NCI-H1092 (cell line): ENCODE measurements at places on chromosomes 3 and 15.

DNA sequence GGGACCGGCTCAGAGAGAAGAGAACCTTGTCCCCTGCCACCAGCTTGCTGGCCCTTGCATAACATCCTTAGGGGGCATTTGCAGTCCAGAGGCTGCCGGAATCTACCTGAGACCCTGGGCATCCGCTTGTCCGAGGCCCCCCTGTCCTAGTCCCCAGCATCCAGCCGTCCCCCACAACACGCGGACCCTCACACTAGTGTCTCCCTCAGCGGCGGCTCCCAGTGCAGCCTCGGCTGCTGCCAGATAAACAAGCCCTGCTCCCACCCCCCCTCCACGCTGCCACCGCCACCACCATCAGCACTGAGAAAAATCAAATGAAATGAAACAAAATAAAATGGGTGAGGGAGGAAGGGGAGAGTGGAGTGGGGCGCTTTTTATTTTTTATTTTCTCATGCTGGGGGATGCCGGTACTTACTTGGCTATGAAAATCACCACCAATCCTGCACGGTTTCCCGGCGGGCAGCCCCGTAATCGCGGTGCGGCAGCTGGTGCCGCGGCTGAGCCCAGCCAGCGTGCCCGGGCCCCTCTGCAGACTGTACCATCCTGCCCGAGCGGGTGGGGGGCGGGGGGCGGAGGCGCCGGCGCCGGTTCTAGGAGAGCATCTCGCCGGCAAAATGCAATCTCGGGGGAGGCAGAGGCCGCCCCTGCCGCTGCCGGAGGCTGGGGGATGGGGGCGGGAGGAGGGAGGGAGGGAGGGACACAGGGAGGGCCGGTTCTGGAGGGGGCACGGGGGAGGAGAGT lies at the start of gene ATP2B2:
Gene ATP2B2, minus strand, starts transcription at position 537 of the 741 bp plus-strand sequence. CDS start 56,043 bp downstream, outside the sequence.
- peak; percentile 18 for DNase-seq

DNA sequence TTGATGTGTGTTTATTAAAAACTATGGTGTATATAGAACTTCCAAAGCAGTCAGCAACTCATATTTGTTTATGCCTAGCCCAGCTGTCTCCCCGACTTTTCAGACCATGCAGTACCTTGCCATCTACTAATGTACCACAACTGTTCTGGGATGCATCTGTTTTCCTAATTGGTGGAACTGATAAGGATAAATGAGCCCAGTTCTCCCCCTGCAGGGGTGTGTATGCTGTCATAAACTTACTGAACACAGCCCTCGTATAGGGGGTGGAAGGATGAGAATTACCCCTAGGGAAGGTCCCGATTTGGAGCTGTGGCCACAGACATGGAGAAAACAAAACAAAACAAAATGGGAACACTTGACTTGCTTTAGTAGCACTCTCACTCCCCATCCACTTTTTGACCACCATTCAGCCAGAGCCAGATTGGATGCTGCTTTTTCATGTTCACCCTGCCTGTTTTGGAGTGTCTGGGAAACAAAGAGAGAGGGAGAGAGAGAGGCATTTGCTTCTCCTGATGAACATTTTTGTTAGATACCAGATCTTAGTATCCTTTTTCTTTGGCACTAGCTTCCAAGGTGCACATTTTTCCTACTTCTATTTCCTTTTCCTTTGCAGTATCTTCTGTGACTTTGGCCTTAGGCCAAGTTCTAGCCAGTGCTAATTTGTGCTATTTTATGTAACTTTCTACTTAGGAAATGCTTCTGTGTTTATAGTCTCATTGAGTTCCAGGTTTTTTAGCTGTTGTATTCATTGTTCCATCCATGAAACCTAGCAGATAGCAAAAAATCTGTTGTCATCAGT lies 29.1 kb downstream of the CADM2 start:
- no peak for DNase-seq

GRCh38 chr15:63724760-63725159 lies 109.0 kb downstream of the HERC1 start:
- DNase-seq, result no peak

DNA sequence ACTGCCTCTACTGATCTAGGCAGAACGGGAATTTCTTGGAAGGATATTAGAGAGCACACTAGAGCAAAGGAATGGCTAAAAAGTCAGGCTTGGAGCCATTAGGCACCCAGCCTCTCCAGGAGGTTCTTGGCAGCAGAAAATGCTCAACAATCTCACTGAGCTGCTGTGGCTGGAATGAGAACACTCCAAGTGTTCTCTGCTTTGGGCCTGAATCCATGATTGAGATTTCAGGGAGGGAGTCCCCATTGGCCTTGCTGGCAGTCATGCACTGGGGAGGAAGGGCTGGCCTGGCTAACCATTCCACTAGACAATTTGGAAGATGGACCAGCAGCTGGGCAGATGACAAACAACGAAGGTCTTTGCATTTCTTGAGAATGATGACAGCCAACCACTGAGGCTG lies 362.6 kb downstream of the SHQ1 start:
- DNase-seq, result no peak

DNA sequence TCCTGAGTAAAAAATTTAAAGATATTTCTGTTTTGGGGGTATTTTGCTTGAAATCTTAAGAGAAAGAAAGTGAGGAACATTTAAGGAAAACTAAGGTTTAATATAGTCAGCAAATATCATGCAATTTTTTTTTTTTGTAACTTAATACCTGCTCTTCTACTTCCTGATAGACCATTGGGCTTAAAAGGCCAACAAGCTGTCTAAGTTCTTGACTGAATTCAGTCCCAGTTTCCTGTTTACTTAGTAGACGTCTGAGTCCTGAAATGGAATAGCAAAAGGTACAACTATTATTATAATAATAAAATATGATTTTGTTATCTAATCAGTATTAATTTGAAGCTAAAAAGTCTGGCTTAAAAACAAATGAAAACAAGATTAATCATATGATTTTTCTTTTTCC lies 37.9 kb downstream of the IQCB1 start:
- no peak for DNase-seq

GRCh38 chr3:101778385-101779046 lies 495 bp upstream of the NXPE3 start:
- no peak for DNase-seq

- DNase-seq, result peak; percentile 64
Observed at GRCh38 chr15:64681424-64682024, 93.9 kb downstream of the RBPMS2 start.

GRCh38 chr15:76871930-76872329 lies 33.2 kb downstream of the SCAPER start:
- no peak for DNase-seq

GRCh38 chr3:74643636-74644035 lies 29.2 kb upstream of the CNTN3 start:
- DNase-seq, result peak; percentile 8
